Naive thymus-derived CD8-positive, alpha-beta T cell (primary cell): ENCODE measurements at places on chromosomes 3 and 15. TPM values are rescaled to one million over a fixed set of nuclear protein-coding genes. Genes with fewer than 3 reads are reported as not detected.

DNA sequence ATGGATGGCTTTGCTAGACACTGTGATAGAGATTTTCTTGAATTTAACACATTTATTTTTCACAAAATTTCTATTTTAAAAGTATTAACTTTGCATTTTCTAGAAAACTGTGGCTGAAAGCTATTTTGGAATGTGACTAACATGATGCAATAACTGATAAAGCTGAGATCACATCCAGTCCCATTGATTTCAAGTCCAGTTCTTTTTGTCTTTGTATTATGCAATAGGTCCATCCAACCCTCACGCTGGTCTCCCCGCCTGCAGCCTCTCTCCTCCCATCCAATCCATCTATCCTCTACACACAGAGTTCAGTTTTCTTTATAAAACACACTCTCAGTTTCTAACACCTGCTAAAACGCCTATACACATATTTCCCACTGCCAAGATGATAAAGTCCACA lies 178.8 kb downstream of the CNTN3 start:
- DNase-seq = no peak

DNA sequence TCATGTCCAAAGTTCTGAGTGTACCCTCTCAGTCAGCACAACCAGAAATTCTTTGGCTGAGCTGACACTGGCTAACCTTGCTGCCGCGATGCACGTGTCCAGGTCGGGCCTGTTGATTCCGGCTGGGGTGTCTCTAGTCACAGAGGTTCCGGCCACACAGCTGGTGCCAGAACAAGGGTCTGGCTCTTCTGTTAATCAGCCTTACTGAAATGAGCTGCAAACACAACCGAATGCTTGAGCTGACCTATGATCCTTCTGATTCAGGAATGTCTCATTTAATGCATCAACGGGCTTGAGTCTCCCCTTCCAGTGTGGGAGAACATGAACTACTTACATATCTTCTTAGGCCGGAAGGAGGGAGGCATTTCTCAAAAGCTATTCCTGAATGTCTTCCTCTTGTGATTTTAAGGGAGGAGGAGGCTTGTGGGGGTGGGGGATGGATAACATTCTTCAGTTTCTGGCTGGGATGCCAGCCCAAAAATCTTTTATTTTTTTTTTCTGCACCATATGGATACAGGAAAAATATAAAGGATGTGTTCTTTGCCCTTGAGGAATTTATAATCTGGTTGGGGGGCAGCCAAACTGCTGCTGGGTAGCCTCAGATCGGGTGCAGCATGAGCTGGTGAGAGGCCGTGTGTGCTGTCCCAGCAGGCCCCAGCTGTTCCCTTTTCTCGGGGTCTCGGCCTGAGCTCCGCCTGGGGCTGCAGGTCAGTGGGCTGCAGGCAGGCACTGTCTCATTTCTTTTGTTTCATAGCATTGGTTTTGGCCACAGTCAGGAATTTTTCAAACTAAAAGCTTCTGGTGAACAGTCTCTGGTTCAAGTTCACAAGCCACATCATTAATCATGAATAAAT lies 319.1 kb upstream of the TBL1XR1 start:
- no peak for DNase-seq

DNA sequence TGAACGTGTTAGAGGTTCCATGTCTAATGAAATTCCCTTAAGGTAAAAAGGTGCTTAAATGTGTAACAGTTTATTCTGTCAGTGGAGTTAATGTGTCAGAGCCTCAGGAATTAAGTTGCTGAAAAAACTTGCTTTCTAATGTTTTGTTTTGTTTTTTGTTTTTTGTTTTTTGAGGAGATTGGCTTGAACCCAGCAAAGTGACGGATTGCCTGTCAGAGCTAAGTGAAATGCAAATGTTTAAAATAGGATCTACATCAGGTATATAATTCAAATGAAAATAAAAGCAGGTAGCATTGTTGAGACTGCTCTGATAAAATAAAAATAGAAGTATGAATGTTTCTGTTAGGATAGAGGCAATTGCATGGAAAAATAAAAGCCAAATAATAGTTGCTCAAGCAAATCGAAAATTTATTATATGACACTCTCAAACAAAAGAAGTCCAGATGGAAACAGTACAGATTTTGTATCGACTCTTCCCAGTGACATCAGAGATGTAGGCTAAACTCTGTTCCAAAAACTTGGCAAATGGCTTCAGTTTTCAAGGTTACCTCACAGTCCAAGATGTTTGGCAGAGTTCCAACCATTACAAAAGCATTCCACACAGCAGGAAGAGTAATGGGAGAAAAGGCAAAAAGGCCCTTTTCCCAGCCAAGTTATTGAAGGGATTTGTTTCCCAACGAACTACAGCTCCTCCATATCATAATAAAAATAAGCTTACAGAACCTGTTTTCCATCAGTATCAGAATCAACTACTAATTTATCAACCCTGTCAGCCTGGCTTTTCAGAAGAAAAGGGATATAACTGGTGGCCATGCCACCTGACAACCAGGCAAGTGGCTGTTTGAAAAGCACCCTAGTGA lies 291.0 kb downstream of the TBL1XR1 start:
- DNase-seq = no peak

TRIM59 gene
- polyA plus RNA-seq = 12.4 TPM
